GM23248 (cell line): ENCODE measurements at places on chromosomes 1 and 21. TPM values are rescaled to one million over a fixed set of nuclear protein-coding genes. Genes with fewer than 3 reads are reported as not detected.

The POTED gene
- total RNA-seq, result not detected in 2 replicates

GRCh38 chr1:201617157-201617556 lies 78.2 kb downstream of the NAV1 start:
- no peaks in the 10 kb centered on the region for H3K27me3 ChIP-seq
- H3K4me3 ChIP-seq, result no peak overlapping the region
- no peak for DNase-seq

The TINAGL1 gene
- 3.5 and 4.7 TPM in 2 replicates for total RNA-seq

The ZNF670 gene
- 1.4 and 4.6 TPM in 2 replicates for total RNA-seq

DNA sequence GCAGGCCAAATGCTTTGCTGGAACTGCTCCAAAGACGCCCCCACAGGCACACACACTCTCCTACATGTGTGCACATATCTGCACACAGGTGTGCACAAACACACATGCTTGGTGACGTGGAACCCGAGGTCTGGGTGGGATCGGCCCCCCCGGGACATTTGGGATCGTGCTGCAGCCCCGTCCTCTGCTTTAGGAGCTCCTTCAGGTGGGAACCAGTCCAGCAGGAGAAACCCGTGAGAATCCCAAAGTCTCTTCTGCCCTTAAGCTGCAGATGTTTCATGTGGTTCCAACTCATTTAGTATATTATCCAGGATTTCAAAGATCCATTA lies 38.6 kb downstream of the UBE2G2 start:
- H3K36me3 ChIP-seq, result no peaks in the 10 kb centered on the region
- H3K27ac ChIP-seq, result no peak overlapping the region
- no peak for DNase-seq
- no peaks in the 10 kb centered on the region for H3K27me3 ChIP-seq
- H3K4me1 ChIP-seq, result no peaks in the 10 kb centered on the region

DNA sequence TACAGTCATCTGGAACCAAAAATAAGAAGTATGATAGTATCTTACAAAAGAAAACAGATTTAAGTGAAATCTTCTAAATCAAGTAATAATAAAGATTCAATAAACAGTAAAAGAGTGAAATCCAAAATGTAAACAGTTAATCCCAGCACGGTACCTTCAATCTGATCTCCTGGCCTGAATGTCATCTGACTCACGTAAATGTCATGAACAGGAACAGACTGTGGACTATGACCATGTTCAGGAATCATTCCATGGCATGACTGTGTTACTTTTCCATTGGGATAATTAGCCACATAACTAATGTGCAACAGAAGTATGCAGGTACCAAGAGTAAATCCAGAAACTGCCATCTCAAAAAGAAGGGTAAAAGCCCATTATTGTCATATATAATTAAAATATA lies 18.0 kb downstream of the FRRS1 start:
- no peaks in the 10 kb centered on the region for H3K36me3 ChIP-seq
- H3K27me3 ChIP-seq, result no peaks in the 10 kb centered on the region
- peak; percentile 34 for DNase-seq

The TDRD5 gene
- total RNA-seq, result not detected in 2 replicates

GRCh38 chr1:178544531-178544930 lies 31.6 kb downstream of the TEX35 start:
- H3K27me3 ChIP-seq, result no peaks in the 10 kb centered on the region
- H3K36me3 ChIP-seq, result 0 out of 2 replicates have a peak, but pooled peaks cover 4% of the 10 kb centered on the region
- no peak overlapping the region for H3K4me3 ChIP-seq

The RAB29 gene
- total RNA-seq, result 12.1 and 16.8 TPM in 2 replicates

- H3K4me1 ChIP-seq, result no peaks in the 10 kb centered on the region
- no peak for DNase-seq
- H3K27ac ChIP-seq, result no peak overlapping the region
These were observed 41.5 kb upstream of the LRRC8D start for GRCh38 chr1:89779151-89779940.

GRCh38 chr1:166017395-166017794 lies 149.4 kb downstream of the FAM78B start:
- no peak overlapping the region for H3K27ac ChIP-seq
- DNase-seq, result no peak
- H3K36me3 ChIP-seq, result no peaks in the 10 kb centered on the region
- H3K4me3 ChIP-seq, result no peak overlapping the region
- no peaks in the 10 kb centered on the region for H3K4me1 ChIP-seq

- H3K27me3 ChIP-seq, result peaks cover 17% of the 10 kb centered on the region
- H3K36me3 ChIP-seq, result no peaks in the 10 kb centered on the region
- DNase-seq, result peak; percentile 20
- no peaks in the 10 kb centered on the region for H3K4me1 ChIP-seq
- H3K27ac ChIP-seq, result no peak overlapping the region
These were observed 14.4 kb upstream of the TTC39A start for GRCh38 chr1:51344602-51345299.

The RNPC3 gene
- 4.4 TPM in 2 replicates for total RNA-seq

DNA sequence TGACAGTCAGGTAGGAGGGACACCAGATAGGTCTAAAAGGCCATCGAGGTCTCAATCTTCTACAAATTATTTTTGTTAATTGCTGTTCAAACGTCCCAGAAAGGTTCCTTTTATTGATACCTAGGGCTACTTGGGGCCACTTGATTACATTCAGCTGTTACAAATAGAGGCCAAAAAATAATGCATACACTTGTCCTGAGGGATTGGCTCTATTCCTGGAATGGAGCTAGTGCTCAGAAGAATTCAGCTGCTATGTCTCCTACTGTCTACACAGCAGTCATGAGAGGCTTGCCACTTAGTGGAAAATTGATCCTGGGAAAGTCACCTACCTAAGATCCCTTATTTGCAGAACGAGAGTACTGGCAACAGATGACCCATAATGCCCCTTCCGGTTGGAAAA lies 498.3 kb downstream of the ADGRL2 start:
- H3K4me3 ChIP-seq, result no peak overlapping the region
- H3K4me1 ChIP-seq, result no peaks in the 10 kb centered on the region
- no peak overlapping the region for H3K27ac ChIP-seq

DNA sequence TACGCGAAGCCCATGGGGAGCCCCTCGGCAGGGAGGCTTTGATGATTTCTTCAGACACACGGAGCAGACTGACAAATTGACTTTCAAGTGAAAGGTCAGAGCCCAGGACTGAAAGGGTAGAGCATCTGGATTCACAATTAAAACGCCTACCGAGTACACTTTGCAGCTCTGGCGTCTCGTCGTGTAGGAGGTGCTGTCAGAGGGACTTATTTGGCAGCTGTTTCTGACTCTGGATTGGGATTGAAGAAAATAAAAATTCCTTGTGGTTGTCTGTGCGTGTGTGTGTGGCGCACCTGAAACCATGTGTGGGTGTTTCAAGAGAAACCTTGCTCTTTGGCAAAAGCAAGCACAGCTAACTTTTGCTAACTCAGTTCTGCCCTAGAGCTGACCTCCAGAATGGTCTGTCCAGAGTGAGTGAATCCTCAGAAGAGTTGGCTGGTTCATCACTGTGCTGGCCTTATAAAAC lies 348.7 kb downstream of the HLX start:
- DNase-seq, result no peak
- H3K27me3 ChIP-seq, result peaks cover 7% of the 10 kb centered on the region; the same call in 1 of the 2 replicates
- no peak overlapping the region for H3K27ac ChIP-seq
- no peak overlapping the region for H3K4me3 ChIP-seq
- no peaks in the 10 kb centered on the region for H3K36me3 ChIP-seq

- H3K36me3 ChIP-seq, result no peaks in the 10 kb centered on the region
- H3K27me3 ChIP-seq, result no peaks in the 10 kb centered on the region
- no peak overlapping the region for H3K4me3 ChIP-seq
- DNase-seq, result no peak
These were observed 131.3 kb downstream of the PATJ start for GRCh38 chr1:61873581-61873980.

The SPRR2G gene
- not detected in 2 replicates for total RNA-seq

GRCh38 chr1:14968251-14968851 lies 185.2 kb upstream of the TMEM51 start:
- 0 out of 2 replicates have a peak overlapping the region, but pooled peaks have one; percentile 19 for H3K4me3 ChIP-seq
- no peaks in the 10 kb centered on the region for H3K27me3 ChIP-seq
- 0 out of 2 replicates have a peak, but pooled peaks cover 6% of the 10 kb centered on the region for H3K36me3 ChIP-seq
- peak; percentile 98 for DNase-seq
- peaks cover 52% of the 10 kb centered on the region for H3K4me1 ChIP-seq

The LEPROT gene
- 66.9 and 67.9 TPM in 2 replicates for total RNA-seq

DNA sequence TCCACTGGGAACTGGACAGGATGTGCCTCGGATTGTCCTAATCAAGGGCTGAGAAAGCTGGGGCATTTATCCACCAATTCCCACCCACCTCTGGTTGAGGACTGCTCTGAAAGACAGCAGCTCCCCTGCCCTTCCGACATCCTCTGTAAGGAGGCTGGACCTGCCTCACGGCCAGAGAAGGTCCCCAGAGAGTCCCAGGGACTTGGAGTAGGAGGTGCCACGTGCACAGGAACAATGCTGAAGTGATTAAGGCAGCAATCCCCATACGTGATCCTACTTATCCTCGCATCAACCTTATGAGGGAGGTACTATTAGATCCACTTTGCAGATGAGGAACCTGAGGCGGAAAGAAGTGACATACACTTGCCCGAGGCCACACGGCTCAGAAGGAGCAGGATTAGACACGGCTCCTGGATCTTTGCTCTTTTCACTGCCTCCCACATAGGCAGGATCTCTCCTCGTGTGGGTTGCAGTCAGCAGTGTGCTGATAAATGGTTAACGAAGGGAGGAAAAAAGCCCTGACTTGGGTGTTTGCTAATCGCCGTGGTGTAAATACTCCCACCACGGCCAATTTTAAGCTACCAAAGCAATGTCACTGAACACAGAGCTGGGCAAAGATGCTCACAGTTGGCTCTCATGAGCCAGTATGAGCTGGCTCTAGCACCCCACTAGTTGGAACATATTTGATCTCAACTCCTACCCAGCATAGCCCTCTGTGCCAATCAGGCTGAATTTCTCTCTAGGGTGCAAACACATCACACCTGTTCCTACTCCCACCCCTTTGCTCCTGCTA lies 18.6 kb upstream of the LDLRAP1 start:
- no peak for DNase-seq
- no peaks in the 10 kb centered on the region for H3K36me3 ChIP-seq
- no peaks in the 10 kb centered on the region for H3K4me1 ChIP-seq
- no peak overlapping the region for H3K27ac ChIP-seq
- H3K4me3 ChIP-seq, result no peak overlapping the region

- no peak overlapping the region for H3K27ac ChIP-seq
- H3K27me3 ChIP-seq, result peaks cover 31% of the 10 kb centered on the region
- H3K4me1 ChIP-seq, result no peaks in the 10 kb centered on the region
These were observed 99.9 kb upstream of the ZBTB40 start for GRCh38 chr1:22351768-22352080.

The OPRD1 gene
- not detected in 2 replicates for total RNA-seq

The EXO1 gene
- 6.2 and 14.2 TPM in 2 replicates for total RNA-seq

DNA sequence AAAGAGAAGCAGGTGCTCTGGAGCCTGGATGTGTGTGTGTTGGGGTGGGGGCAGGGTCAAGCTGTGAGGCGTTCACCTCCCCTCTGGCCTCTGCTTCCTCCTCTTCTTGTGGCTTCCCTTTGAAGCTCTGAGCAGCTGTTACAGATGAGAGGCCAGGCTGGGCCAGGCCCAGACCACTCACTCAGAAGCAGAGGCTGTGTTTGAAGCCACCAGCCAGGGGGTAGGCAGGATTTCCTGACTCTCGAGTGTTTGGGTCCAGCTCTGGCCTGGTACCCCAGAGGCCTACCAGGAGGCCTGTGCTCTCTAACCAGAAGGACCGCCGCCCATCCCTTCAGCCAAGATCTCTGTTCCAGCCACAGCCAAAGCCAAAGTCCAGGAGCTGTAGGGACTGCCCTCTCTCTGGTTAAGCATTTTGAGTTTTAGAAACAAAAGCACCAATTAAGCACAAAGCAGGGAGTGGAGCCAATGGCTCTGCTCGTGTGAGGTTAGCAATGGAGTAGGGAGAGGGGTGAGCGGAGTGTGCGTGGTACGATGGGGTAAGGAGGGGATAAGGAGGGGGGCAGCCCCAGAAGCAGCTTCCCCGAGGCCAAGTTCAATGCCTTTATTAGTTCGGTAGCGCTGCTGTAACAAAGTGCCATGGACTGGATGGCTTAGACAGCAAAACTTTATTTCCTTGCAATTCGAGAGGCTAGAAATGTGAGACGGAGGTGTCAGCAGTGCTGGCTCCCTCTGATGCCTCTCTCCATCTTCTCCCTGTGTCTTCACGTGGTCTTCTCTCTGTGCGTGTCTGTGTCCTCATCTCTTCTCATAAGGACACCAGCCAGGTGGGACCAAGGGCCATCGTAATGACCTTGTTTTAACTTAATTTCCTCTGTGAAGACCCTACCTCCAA lies 20.5 kb downstream of the RCSD1 start:
- H3K27ac ChIP-seq, result no peak overlapping the region
- no peak for DNase-seq
- no peaks in the 10 kb centered on the region for H3K4me1 ChIP-seq
- H3K36me3 ChIP-seq, result no peaks in the 10 kb centered on the region

- DNase-seq, result peak; percentile 62
- H3K4me3 ChIP-seq, result no peak overlapping the region
- no peaks in the 10 kb centered on the region for H3K27me3 ChIP-seq
- no peaks in the 10 kb centered on the region for H3K36me3 ChIP-seq
- H3K4me1 ChIP-seq, result peaks cover 19% of the 10 kb centered on the region
- H3K27ac ChIP-seq, result peak overlapping the region; percentile 35
These were observed 37.0 kb upstream of the PUM1 start for GRCh38 chr1:31102501-31102950.

GRCh38 chr1:241679404-241679803 lies 27.3 kb downstream of the WDR64 start:
- DNase-seq, result no peak
- H3K4me3 ChIP-seq, result no peak overlapping the region
- H3K27me3 ChIP-seq, result no peaks in the 10 kb centered on the region; the same call in 1 of the 2 replicates
- H3K36me3 ChIP-seq, result no peaks in the 10 kb centered on the region
- no peak overlapping the region for H3K27ac ChIP-seq
- no peaks in the 10 kb centered on the region for H3K4me1 ChIP-seq

DNA sequence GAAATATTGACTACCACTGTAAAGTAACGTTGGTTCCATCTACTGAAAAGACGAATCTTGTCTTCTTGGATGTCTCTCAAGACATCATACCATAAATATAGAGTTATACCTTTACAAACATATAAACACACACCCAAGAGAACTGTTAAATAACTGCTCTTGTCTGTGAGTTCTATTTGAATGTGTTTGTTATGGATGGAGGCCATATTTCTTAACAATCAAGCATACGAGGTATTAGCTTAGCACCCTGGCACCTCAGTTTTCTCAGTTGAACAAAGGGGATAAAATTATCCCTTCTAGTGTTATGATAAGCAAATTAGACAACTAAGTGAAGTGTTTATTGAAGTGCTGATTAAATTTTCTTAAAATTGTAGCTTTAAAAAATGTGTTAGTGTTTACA lies 336.6 kb upstream of the ZRANB2 start:
- no peak overlapping the region for H3K4me3 ChIP-seq
- H3K36me3 ChIP-seq, result no peaks in the 10 kb centered on the region
- H3K27ac ChIP-seq, result no peak overlapping the region
- H3K27me3 ChIP-seq, result no peaks in the 10 kb centered on the region

The OR2T1 gene
- not detected in 2 replicates for total RNA-seq

The TMEM82 gene
- total RNA-seq, result not detected in 2 replicates

GRCh38 chr1:43648221-43648847 lies 1.6 kb upstream of the KDM4A start:
- H3K4me1 ChIP-seq, result peaks cover 11% of the 10 kb centered on the region; the same call in 1 of the 2 replicates
- no peaks in the 10 kb centered on the region for H3K36me3 ChIP-seq
- H3K27me3 ChIP-seq, result no peaks in the 10 kb centered on the region
